Stimulated activated CD4-positive, alpha-beta T cell treated with anti-CD3 and anti-CD28 coated beads, Interleukin-1b, Interleukin-23, amount 100 ng/mL, for 1 hour (primary cell): ENCODE measurements at places on chromosomes 13 and 19.

- no peak for DNase-seq
Measured at GRCh38 chr13:114104655-114105520, 27.5 kb downstream of the RASA3 start.

- DNase-seq = no peak
Measured at GRCh38 chr13:73937441-73937840, 196.8 kb downstream of the KLF12 start.

- DNase-seq = no peak
Measured at GRCh38 chr13:46521921-46522747, 30.8 kb upstream of the LRCH1 start.

GRCh38 chr13:27201661-27202060 is 30.1 kb upstream of the USP12 start:
- no peak for DNase-seq

- DNase-seq = no peak
Measured at GRCh38 chr19:16089010-16089846, 12.9 kb downstream of the TPM4 start.

- DNase-seq = no peak
Measured at GRCh38 chr19:15234431-15235130, 2.3 kb upstream of the EPHX3 start.

- DNase-seq = no peak
Measured at GRCh38 chr13:61477619-61478018, 62.0 kb upstream of the PCDH20 start.

DNA sequence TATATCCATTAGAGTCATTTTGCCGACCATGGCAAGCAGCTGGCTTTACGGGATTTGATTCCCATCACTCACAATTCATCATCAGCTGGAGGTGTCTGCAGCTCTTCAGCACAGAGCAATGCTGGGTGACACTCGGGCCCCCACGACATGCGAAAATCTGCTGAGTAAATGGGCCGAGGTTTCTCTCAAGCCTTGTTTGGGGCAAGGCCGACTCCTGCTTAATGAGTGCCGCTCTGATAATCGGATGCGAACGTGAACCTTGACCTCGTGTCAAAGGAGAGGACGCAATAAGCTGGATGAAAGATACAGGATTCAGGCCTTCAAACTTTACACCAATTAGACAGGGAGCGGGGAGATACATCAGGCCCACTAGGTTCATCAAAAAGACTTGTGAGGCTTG is 65.2 kb downstream of the GGACT start:
- DNase-seq = no peak

- DNase-seq = no peak
Measured at GRCh38 chr19:10132905-10133304, 13.2 kb upstream of the EIF3G start.

GRCh38 chr13:33349986-33350826 is 64.7 kb upstream of the STARD13 start:
- DNase-seq = no peak

- DNase-seq = no peak
Measured at GRCh38 chr13:34435338-34435737, 506.7 kb upstream of the NBEA start.

- peak; percentile 69 for DNase-seq
Measured at GRCh38 chr19:45059258-45059965, 16.9 kb downstream of the ZNF296 start.

DNA sequence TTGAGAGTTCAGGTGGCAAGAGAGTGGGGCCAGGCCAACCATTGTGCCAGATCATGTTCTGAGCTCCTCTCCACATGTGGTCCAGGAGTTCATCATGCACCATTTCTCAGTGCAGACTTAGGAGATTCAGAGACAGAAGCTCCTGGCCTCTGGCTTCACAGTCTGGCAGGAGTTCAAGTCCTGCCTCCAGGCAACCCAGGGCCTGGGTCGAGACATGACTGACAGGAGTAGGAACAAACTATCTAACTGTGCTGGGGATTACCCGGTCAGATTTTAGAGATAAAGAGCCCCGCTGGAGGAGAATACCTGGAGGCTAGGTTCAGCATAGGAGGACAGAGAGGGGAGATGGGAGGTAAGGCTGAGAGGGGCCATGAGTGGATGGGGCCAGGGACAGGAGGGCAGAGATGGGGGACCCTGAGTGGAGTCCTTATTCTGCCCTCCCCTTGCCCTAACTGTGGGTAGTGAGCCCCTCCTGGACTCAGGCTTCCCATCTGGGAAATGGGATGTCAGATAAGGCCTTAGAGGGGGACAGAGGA is 906 bp upstream of the CYP4F11 start:
- no peak for DNase-seq

DNA sequence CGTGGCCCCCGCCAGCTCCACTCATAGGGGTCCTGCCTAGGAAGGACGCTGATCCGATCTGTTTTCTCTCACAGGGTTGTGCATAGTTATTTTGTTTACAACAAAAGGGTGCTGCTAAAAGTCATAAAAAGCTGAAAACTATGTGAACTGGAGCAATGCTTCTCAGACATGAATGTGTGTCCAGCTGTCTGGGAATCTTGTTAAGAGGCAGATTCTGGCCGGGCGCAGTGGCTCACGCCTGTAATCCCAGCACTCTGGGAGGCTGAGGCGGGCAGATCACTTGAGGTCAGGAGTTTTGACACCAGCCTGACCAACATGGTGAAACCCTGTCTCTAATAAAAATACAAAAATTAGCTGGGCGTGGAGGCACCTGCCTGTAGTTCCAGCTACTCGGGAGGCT is 8.6 kb downstream of the LRRC4B start:
- DNase-seq = no peak

- DNase-seq = no peak
Measured at GRCh38 chr13:71864094-71864985, 2.7 kb downstream of the DACH1 start.

DNA sequence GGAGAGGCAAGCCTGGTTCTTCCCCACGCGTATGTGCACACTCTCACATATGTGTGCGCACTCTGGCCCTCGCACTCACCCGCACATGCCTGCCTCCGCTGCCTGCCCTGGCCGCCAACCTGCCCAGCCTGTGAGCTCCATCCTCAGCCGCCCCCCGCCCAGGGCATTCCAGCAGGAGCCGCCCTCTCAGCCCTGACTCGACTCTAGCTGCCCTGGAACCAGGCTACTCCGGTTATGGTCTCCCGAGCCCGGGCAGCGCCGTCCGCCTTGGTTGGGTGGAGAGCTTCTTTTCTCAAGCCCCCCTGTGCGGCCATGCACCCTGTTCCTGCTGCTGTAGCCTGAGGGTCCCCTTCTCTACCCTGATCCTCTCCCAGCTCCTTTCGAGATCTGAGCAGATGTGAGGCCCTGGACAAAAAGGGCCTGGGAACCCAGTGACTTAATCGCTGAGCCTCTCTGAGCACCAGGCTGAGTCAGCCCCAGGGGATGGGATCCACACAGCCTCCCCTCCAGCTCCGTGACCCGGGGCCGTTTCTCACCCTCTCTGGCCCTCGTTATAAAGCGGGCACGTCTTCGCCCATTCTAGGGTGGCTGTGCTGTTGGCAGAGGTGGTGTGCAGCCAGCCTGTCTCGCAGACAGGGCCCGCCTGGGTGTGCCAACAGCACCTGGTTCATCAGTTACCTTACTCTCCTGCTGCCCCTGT is 191.5 kb downstream of the TEX29 start:
- DNase-seq = no peak

DNA sequence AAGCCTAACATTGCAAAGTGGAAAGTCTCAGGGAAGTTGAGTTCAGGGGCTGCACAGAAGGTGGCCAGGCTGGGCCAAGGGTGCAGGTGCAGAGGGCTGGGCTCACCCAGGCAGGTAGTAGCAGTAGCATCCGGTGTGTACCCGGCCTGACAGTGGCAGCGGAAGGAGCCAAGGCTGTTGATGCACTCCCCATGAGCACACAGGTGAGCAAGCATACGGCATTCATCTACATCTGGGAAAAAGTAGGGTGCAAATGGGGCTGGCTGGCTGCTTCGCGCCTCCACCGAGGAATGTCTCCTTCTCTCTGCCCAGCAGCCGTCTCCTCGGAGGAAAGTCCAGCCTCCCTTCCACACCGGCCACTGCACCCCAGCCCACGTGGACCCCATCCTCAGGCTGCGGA is 30.6 kb downstream of the CCL25 start:
- DNase-seq = no peak

GRCh38 chr19:40246292-40247073 is 20.0 kb upstream of the CCNP start:
- no peak for DNase-seq

DNA sequence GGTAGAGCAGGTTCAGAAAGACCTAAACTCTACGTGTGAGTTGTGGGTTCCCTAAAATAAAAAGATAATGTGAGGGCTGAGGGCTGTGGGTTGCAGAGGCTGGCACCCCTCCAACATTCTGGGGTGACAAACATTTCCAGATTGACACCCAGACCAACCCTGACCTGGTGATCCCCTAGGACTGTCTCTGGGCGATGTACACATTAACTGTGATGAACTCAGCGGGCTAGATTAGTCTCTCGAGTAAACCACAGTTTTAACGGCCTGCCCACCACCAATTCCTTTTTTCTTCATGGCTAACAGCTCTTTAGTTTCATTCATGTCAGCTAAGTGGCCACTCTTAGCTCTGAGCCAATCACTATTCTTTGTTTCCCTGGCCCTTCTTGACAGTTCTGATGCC is 24.8 kb downstream of the SIAH3 start:
- no peak for DNase-seq

- DNase-seq = no peak
Measured at GRCh38 chr13:50539791-50540530, 303.5 kb downstream of the DLEU7 start.

DNA sequence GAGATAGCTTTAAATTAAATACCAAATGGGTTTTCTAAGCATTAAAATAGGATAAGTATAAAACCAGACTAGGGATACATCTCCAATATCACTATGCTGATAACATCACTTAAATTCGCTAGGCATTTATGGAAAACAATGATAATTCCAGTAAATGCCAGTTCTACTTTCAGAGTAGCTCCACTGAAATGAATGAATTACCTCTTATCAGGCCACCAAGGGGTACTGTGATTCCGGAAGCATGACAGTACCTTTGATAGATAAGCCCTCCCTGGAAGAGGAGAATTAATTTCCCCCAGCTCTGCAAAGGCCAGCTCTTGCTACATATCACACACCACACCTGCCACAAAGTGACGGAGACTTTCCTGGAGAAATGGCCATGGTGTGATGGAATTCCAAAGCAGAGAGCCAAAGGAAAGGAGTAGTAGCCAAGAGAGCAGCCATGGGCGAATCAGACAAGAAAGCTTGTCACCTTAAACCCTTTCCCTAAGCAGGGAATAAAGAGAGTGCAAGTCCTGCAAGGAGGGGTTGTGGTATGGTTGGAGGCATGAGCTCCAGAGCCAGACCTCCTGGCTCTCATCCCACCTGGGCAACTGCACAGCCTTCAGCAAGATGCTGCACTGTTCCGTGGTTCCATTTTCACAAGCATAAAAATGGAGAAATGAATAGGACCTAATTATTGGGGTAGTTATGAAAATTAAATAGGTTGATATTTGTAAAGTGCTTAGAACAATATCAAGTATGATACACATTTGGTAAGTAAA is 423.1 kb downstream of the FGF14 start:
- no peak for DNase-seq

DNA sequence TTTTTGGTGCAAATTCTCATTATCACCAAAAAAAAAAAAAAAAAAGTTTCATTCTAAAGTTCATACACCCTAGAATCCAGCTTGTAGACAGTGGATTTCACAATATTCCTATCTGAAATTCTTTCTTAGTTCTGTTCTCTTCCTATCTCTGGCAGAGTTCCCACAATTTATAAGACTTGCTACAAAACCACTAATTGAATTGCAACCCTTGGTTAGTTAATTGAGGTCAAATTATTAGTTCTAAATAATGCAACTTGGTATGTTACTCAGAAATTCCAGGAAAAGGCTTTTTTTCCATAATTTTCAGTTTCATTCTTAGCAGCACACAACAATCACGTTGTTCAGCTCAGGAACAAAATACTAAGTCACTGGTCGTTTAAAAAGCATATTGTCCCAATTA is 58.5 kb downstream of the SPATA13 start:
- no peak for DNase-seq
